ENCODE measurements at places on chromosomes 1 and 21. TPM values are rescaled to one million over a fixed set of nuclear protein-coding genes. Genes with fewer than 3 reads are reported as not detected.

Gene RGS18
- total RNA-seq, result 4.6 TPM

Gene GUCA2A
- not detected for total RNA-seq

Gene OR14A2
- not detected for total RNA-seq

Gene ASCL5
- not detected for total RNA-seq

Gene OPRD1
- not detected for total RNA-seq

Gene CSF1
- total RNA-seq, result 17.9 TPM

Gene C1orf226
- 5.3 TPM for total RNA-seq

Gene GNL2
- total RNA-seq, result 44.9 TPM

Gene LCE3E
- 10.0 TPM for total RNA-seq

Measured in esophagus squamous epithelium (tissue), 5 donors.